ENCODE measurements at places on chromosomes 3 and 15. TPM values are rescaled to one million over a fixed set of nuclear protein-coding genes. Genes with fewer than 3 reads are reported as not detected.

SNURF gene
- polyA plus RNA-seq = 25.9 TPM

HRG gene
- polyA plus RNA-seq = 2.0 TPM

PRTG gene
- 15.8 TPM for polyA plus RNA-seq

TGM5 gene
- polyA plus RNA-seq = not detected

ZKSCAN7 gene
- 19.4 TPM for polyA plus RNA-seq

CRYGS gene
- polyA plus RNA-seq = 11.6 TPM

CCK gene
- not detected for polyA plus RNA-seq

NEK10 gene
- polyA plus RNA-seq = 2.3 TPM

CDHR4 gene
- 0.28 TPM for polyA plus RNA-seq

LSAMP gene
- polyA plus RNA-seq = 14.2 TPM

DUOXA2 gene
- not detected for polyA plus RNA-seq

RTP3 gene
- not detected for polyA plus RNA-seq

PLSCR4 gene
- 18.3 TPM for polyA plus RNA-seq

PRSS50 gene
- polyA plus RNA-seq = 3.2 TPM

ADAMTSL3 gene
- polyA plus RNA-seq = 2.8 TPM

DPPA2 gene
- polyA plus RNA-seq = 1.0 TPM

TTC21A gene
- 16.2 TPM for polyA plus RNA-seq

AMIGO3 gene
- polyA plus RNA-seq = 2.6 TPM

CISH gene
- 29.4 TPM for polyA plus RNA-seq

SETD2 gene
- 79.8 TPM for polyA plus RNA-seq

SCAANT1 gene
- polyA plus RNA-seq = 1.0 TPM

SCN11A gene
- 1.8 TPM for polyA plus RNA-seq

GRM2 gene
- 0.52 TPM for polyA plus RNA-seq

SAMD7 gene
- polyA plus RNA-seq = not detected

RASL12 gene
- 6.1 TPM for polyA plus RNA-seq

HSPBAP1 gene
- 18.7 TPM for polyA plus RNA-seq

SAMMSON gene
- polyA plus RNA-seq = not detected

SYNPR gene
- polyA plus RNA-seq = not detected

A4GNT gene
- 1.8 TPM for polyA plus RNA-seq

LRRIQ4 gene
- polyA plus RNA-seq = 0.12 TPM

CXCR6 gene
- 0.63 TPM for polyA plus RNA-seq

SLC49A4 gene
- 17.3 TPM for polyA plus RNA-seq

FBXW12 gene
- 0.73 TPM for polyA plus RNA-seq

ANKRD34C gene
- polyA plus RNA-seq = 0.10 TPM

LOXL1 gene
- polyA plus RNA-seq = 70.4 TPM

XXYLT1 gene
- 26.2 TPM for polyA plus RNA-seq

GRK7 gene
- polyA plus RNA-seq = 0.18 TPM

Data from left kidney (tissue), 8 donors.